ENCODE measurements at places on chromosomes 5 and 9. TPM values are rescaled to one million over a fixed set of nuclear protein-coding genes. Genes with fewer than 3 reads are reported as not detected.

DNA sequence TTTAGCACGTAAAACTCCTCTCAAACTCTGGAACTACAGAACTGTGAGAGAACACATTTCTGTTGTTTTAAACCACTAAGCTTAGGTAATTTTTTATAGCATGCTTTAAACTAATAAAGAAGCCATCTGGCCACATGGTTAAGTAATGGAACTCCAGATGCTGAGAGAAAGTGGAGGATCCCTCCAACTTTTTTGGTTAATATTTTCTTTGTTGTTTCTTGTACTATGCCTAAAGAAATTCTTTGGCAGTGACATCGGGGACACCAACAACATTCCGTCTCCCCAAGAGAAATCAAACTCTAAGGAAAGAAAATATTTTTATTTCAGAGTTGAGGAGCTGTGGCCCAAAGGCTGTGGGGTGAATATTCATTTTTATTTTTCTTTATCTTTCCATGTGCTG, 734.8 kb upstream of the CDH9 start:
- no peaks in the 10 kb centered on the region for H3K27me3 ChIP-seq
- DNase-seq: no peak
- H3K36me3 ChIP-seq: no peaks in the 10 kb centered on the region
- H3K27ac ChIP-seq: no peak overlapping the region
- H3K4me1 ChIP-seq: no peaks in the 10 kb centered on the region
- H3K4me3 ChIP-seq: no peak overlapping the region

GRCh38 chr5:158591301-158591863, 508.3 kb downstream of the EBF1 start:
- no peak for DNase-seq
- no peaks in the 10 kb centered on the region for H3K36me3 ChIP-seq

- no peak for DNase-seq
- no peaks in the 10 kb centered on the region for H3K27me3 ChIP-seq
- H3K4me3 ChIP-seq: no peak overlapping the region
- peaks cover 31% of the 10 kb centered on the region for H3K4me1 ChIP-seq
- H3K36me3 ChIP-seq: no peaks in the 10 kb centered on the region
These were observed 99.1 kb upstream of the SMC5 start for GRCh38 chr9:70159630-70160029.

DNA sequence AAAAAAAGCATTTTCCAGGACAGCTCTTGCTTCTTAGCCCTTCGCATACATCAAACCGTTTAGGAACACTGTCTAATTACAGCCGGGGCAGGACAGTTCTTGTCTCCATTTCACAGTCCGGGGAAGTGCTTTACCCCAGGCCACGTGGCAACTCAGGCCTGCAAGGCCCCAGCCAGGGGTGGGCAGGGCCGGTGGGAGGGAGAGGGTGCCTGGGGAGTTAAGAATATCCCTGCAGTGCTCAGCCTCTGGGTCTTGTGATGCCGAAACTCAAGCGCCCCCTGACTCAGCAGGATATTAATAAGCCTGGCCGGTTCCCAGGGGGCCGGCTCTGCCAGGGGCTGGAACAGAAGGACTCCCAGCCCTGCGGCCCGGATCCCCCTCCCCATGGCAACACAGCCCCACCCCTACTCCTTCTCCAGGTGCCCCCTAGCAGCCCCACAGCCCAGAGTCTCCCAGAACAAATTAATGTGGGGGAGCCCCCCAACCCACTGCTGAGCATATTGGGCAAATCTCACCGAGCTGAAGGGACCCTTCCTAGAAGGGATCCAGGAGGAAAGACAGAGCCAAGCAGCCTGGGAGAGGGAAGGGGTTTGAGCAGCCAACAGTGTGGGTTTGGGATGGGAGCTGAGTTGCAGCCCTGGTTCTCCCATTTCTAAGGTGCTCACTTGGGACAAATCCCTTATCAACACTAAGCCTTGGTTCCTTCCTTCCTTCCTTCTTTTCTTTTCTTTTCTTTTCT, 45.3 kb downstream of the PLPP7 start:
- H3K4me1 ChIP-seq: peaks cover 19% of the 10 kb centered on the region
- no peak overlapping the region for H3K4me3 ChIP-seq
- no peaks in the 10 kb centered on the region for H3K27me3 ChIP-seq
- DNase-seq: peak; percentile 92
- peak overlapping the region; percentile 98 for H3K27ac ChIP-seq
- H3K36me3 ChIP-seq: no peaks in the 10 kb centered on the region

- H3K27ac ChIP-seq: no peak overlapping the region
- H3K36me3 ChIP-seq: no peaks in the 10 kb centered on the region
These were observed 20.0 kb downstream of the JMY start for GRCh38 chr5:79255786-79256557.

DNA sequence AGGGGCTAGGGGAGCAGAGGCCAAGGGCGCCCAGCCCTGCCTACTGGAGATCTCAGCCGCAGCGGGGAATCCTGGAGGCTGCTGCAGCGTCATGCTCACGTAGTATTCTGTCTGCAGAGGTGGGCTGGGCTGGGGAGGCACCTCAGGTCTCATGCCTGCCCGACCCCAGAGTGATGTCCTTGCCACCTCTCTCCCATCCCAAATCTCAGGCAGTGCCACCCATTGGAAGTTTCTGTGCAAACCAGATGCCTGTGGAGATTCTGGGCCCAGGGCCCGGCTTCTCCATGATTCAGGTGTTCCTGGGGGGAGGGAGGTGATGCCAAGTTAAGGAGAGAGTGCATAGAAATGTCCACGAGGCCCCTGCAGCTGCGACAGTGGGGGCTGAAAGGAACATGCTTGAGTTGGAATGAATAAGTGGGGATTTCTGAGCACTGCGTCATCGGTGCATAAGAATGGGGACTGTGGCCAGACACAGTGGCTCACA, 72.0 kb downstream of the ANKRD33B start:
- H3K27me3 ChIP-seq: no peaks in the 10 kb centered on the region
- H3K4me3 ChIP-seq: no peak overlapping the region
- DNase-seq: no peak
- H3K27ac ChIP-seq: no peak overlapping the region

DNA sequence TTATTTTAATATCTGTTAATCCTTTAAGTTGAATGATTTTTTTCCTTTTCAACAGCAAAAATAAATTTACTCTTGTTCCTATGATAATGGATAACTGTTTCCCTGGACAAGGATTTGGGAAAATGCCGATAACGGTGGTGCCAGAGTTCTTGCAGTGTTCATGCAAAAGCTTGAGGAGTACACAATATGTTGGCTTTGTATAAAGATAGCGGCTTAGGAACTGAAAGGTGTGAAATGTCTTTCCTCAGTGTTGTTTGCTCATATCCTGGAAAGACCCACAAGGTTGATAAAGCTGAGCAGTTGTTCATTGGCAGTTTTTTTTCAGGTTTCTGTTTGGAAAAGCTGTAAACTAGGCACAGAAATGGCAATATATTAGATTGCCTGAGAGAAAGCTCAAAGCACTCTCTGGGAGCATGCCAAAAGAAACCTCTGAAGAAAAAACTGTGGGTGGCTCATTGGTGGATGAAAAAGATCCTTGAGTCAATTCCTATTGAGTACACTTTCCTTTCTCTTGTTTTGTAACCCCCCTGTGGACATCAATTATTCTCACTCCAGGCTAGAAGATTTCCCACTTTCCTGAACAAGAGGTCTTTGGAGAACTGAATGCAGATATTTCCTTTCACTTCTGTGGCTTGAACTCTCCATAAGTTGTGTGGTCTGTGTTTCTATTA, 117.2 kb upstream of the RGMB start:
- no peak overlapping the region for H3K4me3 ChIP-seq
- DNase-seq: no peak
- no peaks in the 10 kb centered on the region for H3K4me1 ChIP-seq
- H3K27ac ChIP-seq: no peak overlapping the region

GRCh38 chr5:67493676-67494075, 297.1 kb upstream of the CD180 start:
- no peaks in the 10 kb centered on the region for H3K36me3 ChIP-seq

DNA sequence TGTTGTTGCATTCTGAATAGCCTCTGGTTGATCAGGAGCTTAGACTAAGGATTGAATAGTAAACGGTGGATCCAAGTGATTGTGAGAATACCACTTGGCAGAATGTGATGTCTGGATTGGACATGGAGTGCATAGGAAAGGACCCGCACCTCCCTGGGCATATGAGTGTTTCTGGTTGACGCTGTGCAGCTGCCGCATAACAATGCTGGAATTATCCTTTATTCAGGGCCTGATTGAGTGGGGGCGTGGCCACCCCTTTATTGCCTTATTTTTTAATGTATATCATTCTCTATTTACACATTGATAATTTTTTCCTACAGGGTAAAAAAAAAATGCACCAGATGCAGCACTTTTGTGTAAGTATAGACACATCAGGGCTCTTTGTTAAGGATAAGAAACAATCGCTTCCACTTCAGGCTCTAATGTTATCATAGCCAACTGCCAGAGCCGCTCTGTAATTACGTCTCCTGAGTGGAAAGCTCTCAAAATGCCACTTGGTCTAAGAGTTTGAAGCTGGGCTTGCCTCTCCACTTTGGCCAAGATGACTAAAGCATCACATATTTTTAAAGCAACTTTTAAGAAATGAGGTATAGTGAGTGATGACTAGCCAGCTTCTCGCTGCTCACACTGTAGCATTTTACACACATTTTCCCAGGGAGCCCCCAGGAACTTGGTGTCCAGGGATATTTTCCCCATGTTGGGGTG, 5.7 kb downstream of the FGD3 start:
- H3K4me1 ChIP-seq: no peaks in the 10 kb centered on the region
- H3K27me3 ChIP-seq: no peaks in the 10 kb centered on the region
- H3K4me3 ChIP-seq: no peak overlapping the region
- H3K36me3 ChIP-seq: no peaks in the 10 kb centered on the region

- H3K36me3 ChIP-seq: peaks cover 10% of the 10 kb centered on the region
- H3K4me1 ChIP-seq: peaks cover 18% of the 10 kb centered on the region
- peak; percentile 84 for DNase-seq
These were observed 984 bp upstream of the MRPS2 start for GRCh38 chr9:135499326-135500070.

- DNase-seq: no peak
- H3K27ac ChIP-seq: no peak overlapping the region
- no peaks in the 10 kb centered on the region for H3K27me3 ChIP-seq
- no peaks in the 10 kb centered on the region for H3K36me3 ChIP-seq
These were observed 956.5 kb downstream of the CDH18 start for GRCh38 chr5:19031491-19031890.

DNA sequence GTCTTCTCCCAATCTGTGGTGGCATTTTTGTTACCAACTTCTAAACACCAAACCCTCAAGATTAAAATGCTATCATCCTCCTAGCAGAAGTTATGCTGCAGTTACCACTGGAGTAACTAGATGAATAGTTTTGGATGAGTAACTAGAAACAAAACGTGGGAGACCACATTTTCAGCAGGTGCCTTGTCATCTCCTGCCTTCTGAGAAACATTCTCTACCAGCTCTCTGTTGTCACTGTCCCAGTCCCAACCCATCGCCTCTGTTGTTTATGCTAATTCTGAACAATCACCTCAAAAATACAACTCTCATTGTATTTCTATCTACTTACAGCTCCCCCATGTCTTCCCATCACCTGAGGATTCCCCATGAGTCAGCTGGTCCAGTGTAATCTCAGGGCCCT, 652.5 kb upstream of the ADAMTS16 start:
- H3K4me1 ChIP-seq: no peaks in the 10 kb centered on the region
- no peak for DNase-seq
- H3K27me3 ChIP-seq: no peaks in the 10 kb centered on the region
- H3K27ac ChIP-seq: no peak overlapping the region
- H3K4me3 ChIP-seq: no peak overlapping the region

DNA sequence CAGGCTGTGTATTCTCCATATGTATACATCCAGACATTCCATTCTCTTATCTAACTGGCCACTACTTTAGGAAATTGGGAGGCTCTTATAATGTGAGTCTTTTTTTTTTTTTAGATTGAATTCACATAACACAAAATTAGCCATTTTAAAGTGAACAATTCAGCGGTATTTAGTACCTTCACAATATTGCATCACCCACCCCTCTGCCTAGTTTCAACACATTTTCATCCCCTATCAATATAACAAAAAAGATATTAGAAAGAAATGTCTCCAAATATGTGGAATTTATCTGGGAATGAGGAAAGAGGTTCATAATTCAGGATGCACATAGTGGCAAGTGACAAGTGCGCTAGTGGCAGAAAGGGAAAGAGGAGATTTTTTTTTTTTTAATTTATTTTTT, 228.5 kb downstream of the ICE1 start:
- H3K27me3 ChIP-seq: no peaks in the 10 kb centered on the region
- H3K4me1 ChIP-seq: no peaks in the 10 kb centered on the region
- H3K36me3 ChIP-seq: no peaks in the 10 kb centered on the region
- no peak for DNase-seq
- H3K4me3 ChIP-seq: no peak overlapping the region

GRCh38 chr5:37212096-37212495, 37.1 kb downstream of the CPLANE1 start:
- no peak overlapping the region for H3K4me3 ChIP-seq
- no peaks in the 10 kb centered on the region for H3K4me1 ChIP-seq
- H3K27me3 ChIP-seq: no peaks in the 10 kb centered on the region
- no peaks in the 10 kb centered on the region for H3K36me3 ChIP-seq
- H3K27ac ChIP-seq: no peak overlapping the region

GRCh38 chr5:139635606-139636206, 12.4 kb upstream of the CXXC5 start:
- H3K27ac ChIP-seq: peak overlapping the region; percentile 98
- H3K36me3 ChIP-seq: no peaks in the 10 kb centered on the region
- H3K4me1 ChIP-seq: peaks cover 42% of the 10 kb centered on the region
- no peaks in the 10 kb centered on the region for H3K27me3 ChIP-seq
- H3K4me3 ChIP-seq: no peak overlapping the region

NR6A1 gene
- total RNA-seq: 2.2 TPM

PCDHB5 gene
- 0.85 TPM for total RNA-seq

ZSWIM6 gene
- 1.9 TPM for total RNA-seq

ZNF883 gene
- 0.92 TPM for total RNA-seq

CTSV gene
- not detected for total RNA-seq

TERT gene
- total RNA-seq: not detected

SURF1 gene
- total RNA-seq: 54.6 TPM

PTPRD gene
- total RNA-seq: 11.7 TPM

CDC37L1 gene
- total RNA-seq: 119 TPM

IRGM gene
- total RNA-seq: not detected

SUSD3 gene
- total RNA-seq: 0.61 TPM

Data from gastrocnemius medialis (tissue), 4 donors.